ENCODE measurements at places on chromosomes 12 and 14.

GRCh38 chr14:24840204-24840893, 206.4 kb upstream of the GZMB start:
- DNase-seq: no peak

DNA sequence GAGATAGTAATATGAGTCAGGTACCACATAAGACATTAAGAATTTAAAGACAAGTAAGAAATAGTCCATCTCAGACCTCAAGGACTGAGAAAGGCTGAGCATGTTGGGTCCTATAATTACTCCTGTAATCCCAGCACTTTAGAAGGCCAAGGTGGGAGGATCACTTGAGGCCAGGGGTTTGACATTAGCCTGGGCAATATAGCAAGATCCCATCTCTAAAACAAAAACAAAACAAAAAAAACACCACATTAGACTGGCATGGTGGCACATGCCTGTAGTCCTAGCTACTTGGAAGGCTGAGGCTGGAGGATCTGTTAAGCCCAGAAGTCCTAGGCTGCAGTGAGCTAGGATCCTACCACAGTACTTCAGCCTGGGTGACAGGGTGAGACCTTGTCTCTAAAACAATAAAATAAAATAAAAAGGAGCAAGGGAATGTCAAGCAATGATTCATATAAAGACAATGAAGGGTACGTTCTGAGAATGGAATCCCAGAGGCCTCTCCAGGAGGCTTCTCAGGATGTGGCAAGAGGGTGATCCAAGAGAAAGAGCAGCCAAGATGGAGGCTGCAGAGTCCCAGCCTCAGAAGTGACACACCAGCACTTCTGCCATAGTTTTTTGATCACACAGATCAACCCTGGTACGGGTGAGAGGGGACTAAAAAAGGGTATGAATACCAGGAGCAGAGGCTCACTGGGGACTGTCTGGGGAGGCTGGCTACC, 206.4 kb downstream of the CRADD start:
- DNase-seq: no peak

- no peak for DNase-seq
These were observed 11.1 kb downstream of the PLBD2 start for GRCh38 chr12:113369391-113369985.

DNA sequence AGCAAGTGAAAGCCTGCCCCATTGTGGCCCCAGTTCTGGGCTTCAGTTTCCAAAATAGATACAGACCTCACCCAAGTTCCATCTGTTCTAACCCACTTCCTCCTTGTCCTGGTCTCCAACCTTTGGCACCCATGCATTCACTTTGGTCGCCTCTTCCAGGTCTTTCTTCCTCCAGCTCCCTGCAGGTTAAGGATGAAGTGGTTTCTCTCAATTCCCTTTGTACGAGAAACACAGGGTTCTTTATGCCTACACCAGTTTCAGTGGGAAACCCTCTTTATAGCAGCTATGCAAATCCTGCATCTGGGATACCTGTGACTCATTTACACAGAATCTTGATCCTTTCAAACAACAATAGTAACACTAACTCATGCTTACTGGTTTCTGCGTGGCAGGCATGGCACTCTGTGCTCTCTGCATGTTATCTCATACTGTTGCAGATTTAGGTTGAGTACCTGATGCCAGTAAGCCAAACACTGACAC, 110.6 kb upstream of the AMIGO2 start:
- no peak for DNase-seq

DNA sequence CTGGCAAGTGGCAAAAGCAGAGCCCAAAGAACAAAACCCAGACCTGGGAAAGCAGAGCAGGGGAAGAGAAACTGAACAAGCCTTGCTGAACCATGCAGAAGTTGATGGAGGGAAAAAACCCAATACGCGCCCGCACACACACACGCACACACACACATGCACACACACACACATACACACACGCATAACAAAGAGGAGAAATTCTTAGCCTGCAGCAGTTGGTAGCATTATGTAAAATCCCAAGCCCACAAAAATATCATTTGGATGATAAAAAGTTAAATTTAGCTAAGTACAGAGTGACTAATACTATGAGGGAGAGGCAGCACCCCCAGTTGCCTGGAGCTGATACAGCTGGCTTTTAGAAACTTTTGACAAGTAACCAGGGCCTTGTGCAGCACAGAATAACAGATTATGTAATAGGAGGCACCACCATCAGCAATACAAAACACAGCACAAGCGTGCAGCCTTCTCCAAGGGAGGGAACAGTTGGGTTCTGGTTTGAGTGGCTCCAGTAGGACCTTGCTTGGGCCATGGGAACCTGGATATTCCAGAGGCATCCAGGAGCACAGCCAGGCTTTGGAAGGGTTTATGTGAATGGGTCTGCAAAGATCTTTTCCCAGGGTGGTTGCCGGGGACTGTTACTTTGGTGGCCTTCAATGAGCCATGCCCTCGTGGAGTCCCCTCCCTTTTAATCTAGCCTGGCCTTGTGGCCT, 35.3 kb downstream of the PITPNM2 start:
- DNase-seq: no peak

- DNase-seq: no peak
These were observed 27.8 kb downstream of the NOPCHAP1 start for GRCh38 chr12:105013892-105014291.

GRCh38 chr14:54472315-54472714, 16.5 kb downstream of the GMFB start:
- no peak for DNase-seq

DNA sequence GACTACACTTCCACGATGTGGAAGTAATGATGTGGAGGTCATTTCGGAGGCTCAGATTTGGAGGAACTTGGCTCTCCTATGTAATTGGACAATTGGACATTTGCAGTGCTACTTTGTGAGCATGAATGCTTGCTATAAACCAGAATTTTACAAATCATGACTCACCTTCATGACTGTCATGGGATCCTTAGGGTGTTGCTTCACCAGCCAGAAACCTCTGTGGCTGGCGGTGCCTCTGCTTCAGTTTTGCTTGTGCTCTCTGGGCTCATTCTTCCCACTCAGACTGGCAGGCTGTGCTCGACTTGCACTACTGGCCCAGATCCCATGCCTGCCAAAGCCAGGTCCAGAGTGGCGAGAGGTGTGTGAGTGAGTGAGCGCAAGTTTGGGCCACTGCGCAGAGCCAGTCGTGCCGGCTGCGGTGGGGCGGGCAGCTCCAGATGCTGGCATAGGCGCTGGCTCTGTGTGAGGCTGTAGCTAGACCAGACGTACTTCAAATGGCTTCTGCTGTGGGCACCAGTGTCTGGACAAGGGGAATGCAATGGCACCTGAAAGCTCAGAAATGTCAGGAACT, 387.8 kb downstream of the AEBP2 start:
- no peak for DNase-seq

DNA sequence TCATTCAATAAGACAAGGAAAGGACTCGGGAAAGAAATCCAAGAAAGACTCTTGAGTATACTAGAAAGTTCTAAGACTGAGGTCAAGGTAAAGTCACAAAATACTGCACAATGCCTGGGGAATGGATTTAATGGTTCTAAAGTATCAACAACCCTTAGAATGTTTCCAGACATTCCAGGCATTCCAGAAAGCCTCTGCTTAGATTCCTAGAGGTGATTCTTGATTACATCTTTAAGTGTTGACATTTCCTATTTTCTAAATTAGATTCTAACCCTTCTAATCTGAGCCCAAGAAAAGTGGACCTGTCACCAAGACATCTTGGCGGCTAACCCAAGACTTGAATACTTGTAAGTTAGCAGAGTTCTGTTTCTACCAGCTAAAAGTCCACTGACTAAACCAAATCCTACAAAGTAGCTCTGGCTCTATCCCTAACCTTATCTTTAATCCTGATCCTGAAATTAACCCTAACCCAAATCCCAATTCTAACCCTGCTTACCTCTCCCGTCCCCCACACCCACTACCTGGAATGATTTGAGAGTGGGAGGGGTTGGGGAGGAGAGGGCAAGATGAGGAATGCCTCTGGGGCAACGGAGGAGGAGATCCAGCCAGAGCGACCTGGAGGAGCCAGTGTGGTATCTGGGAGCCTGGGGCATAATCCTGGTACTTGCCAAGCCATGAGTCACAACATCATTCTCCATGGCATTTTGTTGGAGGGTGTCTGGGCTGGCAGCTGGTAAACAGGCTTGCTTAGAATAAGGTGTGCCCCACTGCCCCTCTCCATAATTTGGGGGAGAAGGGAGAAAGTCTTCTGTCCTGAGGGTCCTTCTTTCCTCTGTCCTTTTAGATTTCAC, 93.4 kb upstream of the HOXC13 start:
- DNase-seq: no peak

DNA sequence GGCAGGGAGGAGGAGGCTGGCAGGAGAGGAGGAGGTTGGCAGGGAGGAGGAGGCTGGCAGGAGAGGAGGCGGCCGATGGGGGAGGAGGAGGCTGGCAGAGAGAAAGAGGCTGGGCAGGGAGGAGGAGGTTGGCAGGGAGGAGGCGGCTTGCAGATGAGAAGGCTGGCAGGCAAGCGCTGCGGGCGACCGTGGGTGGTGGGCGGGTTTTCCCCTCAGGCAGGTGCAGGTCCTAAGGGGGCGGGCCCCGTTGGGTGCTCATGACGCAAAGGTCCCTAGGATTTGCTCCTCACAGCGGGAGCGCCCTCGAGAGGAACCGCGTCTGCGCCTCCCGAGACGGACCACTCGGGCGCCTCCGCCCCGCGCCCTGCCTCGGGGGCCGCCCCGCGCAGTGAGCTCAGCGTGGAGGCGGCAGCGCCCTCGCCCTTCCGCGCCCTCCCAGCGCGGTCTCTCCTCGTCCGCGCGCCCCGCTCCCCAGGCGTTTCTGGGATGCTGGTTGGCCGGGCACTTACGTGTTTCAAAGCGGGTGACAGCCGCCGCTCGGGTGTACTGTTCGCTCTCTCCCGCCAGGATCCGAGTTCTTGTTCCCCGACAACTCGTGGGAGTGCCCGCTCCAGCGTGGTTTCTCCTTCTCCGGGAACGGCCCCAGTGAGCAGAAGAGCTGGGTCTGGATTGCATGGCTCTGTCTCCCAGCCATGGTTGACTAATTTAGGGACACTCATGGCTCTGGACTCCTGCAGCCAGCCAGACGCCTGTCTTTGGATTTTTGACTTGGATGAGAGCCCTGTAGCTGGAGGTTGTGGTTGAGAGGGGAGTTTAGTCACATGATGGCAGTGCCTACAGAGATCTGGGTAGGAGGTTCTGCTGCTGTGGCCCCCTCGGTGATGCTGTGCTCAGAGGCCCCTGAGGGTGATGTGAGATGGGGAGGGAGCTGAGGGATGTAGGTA, 64.1 kb upstream of the PPP4R3A start:
- DNase-seq: peak; percentile 98

DNA sequence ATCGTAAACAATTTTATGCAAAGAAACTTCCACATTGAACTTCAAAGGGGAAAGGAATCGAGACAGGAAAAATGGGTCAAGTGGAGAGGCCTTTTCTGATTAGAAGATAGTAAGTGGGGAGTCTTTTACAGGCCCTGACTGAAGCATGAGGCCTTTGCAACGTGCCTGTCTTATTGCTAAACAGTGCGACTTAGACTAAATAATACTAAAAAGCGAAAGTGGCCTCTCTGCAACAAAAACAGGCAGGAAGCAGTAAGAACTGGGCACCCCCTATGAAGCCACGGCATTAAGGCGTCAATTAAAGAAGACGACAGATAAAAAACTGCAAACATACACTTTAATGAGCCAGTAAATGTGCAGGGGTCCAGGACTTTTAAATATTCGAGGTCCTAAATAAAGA, 283.4 kb upstream of the GRIP1 start:
- no peak for DNase-seq

- no peak for DNase-seq
These were observed 271.5 kb upstream of the TBX3 start for GRCh38 chr12:114955414-114956014.

GRCh38 chr12:13718271-13718670, 263.1 kb downstream of the GRIN2B start:
- DNase-seq: no peak

DNA sequence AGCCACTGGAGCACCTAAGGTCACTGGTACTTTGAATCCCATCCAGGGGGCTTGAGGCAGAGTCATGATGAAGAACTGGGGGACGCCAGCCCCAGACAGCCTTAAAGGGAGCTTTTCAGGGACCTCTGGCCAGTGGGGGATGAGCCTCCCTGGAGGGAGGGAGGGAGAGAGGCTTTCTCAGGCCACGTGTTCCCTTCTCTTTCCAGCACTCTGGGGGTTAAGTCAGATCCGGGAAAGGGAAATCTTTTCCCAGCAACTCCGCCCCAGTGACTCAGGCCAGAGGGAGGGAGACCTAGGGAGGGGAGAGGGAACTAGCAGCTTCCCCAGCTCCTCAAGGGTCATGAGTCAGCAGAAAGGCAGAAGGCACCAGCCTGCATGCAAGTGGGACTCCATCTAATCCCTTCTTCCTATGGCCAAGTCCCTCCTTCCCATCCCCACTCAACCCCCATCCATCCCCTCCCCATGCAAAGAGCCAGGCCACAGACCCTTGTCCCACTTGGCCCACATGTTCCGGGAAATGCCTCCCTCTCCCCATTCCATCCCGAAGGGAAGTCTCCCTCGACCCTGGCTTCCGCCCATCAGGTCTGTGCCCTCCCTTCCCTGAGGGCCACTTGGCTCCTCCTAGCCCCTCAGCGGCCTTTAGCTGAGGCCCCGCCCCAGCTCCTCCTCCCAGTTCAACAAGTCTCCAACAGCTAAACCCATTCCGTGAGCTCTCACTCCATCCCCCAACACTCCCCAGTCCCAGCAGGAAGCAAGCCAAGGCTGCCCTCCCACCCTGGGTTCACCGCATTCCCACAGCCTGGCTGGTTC, 5.6 kb downstream of the TNFRSF1A start:
- peak; percentile 64 for DNase-seq

DNA sequence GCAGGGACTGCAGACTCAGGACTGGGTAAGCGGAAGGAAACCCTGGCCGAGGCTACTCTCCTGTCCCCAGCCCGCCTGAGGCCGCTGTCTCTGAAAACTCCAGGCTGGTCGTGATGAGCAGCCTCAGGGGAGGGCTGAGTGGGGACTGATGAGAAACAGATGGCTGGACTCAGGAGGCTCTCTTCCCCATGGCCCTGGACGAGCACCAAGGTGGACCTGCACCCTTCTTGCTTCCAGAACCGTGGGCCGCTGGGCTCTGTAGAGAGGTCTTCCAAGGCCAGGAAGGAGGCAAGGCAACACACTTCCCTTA, 1.1 kb downstream of the TEX22 start:
- no peak for DNase-seq

DNA sequence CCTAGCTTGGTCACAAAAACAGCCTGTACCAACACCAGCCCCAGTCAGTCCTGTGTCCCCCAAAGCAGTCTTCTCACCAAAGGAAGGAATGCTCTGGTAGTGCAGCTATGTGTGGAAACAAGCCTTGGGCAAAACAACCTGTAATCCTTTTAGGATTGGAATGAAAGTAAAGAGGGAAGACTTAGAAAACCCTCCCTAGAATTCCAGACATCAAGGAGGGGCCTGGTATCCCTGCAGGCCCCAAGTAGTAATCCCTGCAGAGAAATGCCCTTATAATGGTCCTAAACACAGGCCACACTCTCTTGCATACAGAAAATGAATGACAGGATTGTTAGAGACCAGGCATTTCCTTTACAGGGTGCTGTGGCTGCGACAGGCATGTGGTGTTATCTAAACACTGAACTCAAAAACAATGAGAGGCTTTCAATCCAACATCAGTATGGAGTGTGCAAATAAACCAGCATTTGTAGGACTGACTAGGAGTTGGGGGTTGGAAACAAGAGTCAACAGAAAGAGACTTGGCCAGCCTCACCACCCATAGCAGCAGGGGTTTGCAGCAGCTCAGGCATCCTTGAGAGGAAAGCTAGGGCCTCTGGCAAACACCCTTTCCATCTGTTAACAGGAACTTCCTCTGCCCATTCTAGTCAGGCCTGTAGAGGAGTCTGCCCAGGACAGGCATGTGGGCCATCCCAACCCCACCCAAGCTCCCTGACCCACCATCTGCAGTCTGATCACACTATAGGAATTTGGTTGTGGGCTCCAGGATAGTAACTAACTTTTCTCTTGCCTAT, 59.1 kb downstream of the DCAF5 start:
- no peak for DNase-seq

GRCh38 chr12:102691773-102692555, 211.6 kb upstream of the IGF1 start:
- no peak for DNase-seq

All from stimulated activated CD4-positive, alpha-beta T cell treated with anti-CD3 and anti-CD28 coated beads, Interleukin-4, amount 100 ng/mL, for 4 hours (primary cell).